AML-193 (cell line): ENCODE measurements at places on chromosomes 11 and 22.

DNA sequence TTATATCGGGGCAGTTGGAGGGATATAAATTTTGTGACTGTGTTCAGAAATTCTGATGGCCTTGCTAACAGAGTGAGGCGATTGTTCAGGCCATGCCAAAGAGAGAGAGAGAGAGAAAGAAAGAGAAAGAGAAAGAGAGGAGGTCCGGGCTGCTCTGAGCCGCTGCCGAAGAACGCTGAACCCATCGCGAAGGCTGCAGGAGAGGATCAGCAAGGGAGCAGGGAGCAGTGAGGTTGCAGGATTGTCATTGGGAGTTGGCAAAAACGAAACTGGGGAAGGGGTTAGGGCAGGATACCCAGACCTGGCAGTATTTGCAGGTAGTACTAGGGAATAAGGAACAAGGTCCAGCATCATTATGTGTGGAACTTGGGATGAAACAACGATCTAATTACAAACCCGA is 537.1 kb downstream of the INSC start:
- no peak for DNase-seq

GRCh38 chr22:21929253-21929652 is 23.4 kb downstream of the PPM1F start:
- DNase-seq: no peak

DNA sequence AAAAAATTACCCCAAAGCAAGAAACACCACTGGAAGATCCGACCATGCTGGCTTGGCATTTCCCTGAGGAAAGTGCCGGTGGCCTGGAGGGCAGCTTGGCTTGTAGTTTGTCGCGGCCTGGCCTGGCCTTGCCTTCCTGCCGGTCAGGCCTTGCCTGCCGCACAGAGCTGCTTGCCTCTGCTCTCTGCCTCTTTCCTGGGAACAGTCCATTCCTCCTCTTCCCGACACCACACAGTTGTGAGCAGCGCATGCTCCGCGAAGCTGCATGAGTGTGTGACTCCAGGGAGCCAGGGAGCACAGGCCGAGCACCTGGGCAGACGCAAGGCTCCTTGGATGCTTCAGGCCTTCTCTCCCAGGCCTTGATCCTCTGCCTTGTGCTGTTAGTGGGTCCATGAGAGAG is 19.8 kb downstream of the CTTN start:
- no peak for DNase-seq

DNA sequence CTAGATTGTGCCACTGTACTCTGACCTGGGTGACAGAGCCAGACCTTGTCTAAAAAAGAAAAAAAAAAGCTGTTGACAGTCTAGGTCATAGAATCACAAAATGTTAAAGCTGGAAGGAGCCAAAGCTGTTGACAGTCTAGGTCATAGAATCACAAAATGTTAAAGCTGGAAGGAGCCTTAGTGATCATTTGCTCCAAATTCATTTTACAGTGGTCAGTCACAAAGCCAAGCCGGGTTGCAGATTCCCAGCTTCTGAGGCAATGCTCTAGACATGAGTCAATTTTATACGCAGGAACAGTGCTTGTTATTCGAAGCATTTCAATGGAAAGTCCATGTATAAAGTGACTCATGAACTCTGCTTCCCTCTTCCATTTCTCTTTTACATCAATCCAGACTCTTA is 47.4 kb downstream of the SYT13 start:
- no peak for DNase-seq

- DNase-seq: no peak
Observed at GRCh38 chr22:41841085-41841712, 8.3 kb downstream of the SREBF2 start.

DNA sequence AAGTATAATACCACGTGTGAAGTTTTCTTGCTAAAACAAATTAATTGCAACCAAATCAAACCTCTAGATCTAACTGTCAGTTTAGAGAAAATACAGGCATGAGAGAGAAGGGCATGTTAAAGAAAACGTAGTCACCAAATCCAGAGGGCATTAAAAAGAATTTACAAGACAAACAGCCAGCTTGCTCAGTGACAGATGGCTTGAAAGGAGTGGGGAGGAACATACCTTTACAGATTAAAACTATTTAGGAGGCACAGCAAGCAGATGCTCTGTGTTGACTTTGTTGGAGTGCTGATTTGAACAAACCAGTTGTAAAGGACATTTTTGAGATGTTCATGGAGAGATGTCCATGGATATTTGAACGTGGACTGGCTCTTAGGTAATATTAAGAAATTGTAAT is 96.9 kb downstream of the ATXN10 start:
- DNase-seq: no peak

DNA sequence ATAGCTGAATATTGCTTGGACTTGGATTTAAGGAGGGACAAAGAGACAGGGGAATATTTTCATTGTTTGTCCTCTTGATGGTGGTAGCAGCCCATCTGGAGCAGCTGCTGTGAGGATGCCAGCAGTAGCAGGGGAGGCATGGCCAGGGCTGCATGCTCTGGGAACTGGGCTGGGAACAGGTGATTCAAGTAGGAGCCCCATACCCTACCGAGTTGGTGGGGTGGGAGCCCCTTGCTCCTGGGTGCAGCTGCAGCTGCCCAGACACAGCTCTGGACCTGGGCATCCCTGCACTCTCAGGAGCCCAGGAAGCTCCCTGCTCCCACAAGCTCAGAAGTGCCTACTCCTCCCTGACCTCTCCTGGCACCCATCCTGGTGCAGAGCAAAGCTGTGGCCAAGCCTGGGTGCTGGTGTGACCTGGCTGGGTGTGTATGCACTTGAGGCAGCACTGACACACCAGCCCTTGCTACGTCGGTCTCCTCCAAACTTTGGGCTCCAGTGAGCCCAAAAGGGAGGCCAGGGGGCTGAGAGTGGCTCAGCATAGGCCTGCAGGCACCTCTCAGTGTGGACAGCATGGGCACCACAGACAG is 341.8 kb upstream of the CCDC179 start:
- DNase-seq: no peak

- DNase-seq: no peak
Observed at GRCh38 chr11:7579361-7579791, 65.6 kb downstream of the PPFIBP2 start.

DNA sequence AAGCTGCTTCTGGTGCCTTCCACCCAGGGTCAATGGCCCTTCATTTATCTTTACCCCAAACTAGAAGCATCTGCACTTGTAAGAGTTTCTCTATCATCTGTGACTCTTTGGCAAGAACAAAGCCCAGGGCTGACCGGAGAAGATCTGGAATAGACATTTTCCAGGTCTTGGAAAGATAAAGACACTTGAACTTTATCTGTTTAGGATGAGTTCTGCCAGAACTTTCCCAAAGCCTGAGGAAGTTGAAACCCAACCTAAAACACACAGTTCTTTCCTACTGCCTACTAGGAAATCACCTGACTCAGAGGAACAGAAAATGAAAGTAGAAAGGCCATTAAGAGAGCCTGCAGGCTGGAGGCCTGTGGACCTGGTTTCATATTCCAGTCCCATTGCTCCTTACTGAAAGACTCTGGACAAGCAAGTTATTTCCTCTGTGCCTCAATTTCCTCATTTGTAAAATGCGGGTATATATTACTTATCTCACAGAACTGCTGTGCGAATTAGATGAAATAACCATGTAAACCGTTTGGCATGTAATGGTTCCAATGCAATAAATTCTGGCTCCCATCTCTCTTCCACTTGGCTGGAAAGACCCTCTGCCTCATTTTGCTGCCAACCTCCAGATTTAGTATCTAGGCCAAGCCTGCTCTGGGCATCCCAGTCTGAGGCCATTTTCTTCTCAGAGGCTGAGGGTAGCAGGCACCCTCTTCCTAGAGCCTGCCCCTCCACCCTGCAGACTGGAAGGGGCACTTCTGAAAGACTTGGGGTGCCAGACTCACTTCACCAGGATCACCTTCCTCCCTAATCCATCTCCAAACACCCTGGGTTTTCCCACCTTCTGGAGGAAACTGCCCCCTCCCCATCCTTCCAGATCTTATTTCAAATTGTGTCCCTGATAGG is 1.2 kb downstream of the UBE2L6 start:
- DNase-seq: peak; percentile 59

DNA sequence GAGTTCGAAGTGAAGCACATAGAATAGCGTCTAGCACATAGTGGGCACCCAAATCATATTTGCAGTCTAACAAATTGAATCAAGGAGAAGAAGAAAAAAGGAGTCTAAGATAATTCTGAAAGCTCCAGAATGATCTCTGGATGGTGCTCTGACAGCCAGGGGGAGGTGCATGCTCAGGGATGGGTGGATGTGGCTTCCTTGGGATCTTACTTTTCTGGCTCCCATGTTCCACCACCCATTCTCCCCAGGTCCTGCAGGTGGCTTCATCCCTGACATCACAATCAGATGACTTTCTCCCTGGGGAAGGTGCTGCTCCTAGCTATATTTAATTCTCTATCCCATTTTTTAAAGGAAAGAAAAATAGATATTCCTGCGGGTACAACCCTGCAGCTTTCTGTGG is 381.9 kb downstream of the CADM1 start:
- no peak for DNase-seq

DNA sequence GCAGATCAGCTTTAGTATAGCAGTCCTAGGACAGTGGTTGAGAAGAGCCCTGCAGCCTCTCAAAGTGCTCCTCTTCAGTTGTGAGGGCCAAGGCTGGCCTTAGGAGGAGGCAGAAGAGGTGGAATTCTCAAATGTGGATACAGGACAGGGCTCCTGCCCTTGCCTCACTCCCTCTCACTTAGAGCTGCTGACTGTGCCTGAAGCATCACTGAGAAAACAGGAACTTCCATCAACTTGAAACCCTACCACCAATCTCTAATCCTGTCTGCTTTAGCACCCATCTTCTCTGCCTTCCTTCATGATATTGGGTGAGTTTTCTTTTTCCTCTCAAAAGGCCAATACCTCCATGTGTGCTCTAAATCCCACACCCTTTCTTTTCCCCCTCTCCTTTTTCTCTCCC is 14.4 kb upstream of the UCP3 start:
- DNase-seq: no peak

GRCh38 chr11:8766043-8766987 is 83.7 kb downstream of the RPL27A start:
- no peak for DNase-seq

- no peak for DNase-seq
Observed at GRCh38 chr11:75198278-75198973, 42.1 kb upstream of the TPBGL start.

DNA sequence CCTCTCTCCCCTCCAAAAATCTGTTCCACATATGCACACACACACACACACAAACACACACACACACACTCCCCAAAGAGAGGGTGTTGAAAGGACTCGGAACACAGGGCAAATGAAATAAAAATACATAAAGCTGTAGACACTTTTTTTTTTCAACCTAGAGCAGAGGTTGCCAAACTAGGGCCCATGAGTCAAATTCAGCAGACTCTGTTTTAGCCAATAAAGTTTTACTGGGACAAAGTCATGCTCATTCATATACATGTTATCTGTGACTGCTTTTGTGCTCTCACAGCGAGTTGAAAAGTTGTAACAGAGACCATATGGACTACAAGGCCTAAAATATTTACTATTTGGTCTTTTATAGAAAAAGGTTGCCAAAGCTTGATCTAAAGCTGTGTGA is 8.9 kb downstream of the IMMP1L start:
- no peak for DNase-seq

- DNase-seq: no peak
Observed at GRCh38 chr11:120929090-120929489, 94.8 kb upstream of the TBCEL start.

DNA sequence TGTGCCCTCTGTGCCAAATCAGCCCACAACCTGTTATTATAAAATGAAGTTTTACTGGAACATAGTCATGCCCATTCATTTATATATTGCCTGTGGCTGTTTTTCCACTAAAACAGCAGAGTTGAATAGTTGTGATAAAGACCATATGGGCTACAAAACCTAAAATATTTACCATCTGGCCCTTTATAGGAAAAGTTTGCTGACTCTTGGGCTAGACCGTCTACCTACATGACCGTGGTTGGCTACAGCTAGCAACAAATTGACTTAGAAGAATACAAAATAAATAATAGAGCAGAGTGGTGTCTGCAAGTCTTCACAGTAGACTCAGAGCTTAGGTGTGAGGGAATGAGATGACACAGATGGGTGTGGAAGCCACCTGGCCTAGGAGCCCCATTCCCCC is 11.2 kb upstream of the IL18BP start:
- no peak for DNase-seq

DNA sequence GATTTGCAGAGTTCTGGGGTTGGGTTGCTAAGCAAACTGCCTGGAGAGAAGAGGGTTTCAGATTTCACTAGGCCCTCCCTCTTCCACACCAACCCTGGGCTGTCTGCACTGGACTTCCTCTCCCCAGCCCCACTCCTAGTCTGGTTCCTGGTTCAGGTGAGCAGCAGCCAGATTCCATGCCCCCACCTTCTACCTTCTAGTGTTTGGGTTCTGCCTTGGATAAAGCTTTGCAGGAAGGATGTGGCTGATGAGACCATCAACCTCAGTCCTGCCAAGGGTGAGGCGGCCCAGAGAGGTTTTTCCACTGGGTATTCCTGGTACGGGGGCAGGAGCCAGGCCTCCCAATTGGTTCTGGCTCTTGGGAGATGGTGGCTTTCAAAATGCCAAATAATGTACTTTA is 68.3 kb downstream of the BCR start:
- DNase-seq: no peak

DNA sequence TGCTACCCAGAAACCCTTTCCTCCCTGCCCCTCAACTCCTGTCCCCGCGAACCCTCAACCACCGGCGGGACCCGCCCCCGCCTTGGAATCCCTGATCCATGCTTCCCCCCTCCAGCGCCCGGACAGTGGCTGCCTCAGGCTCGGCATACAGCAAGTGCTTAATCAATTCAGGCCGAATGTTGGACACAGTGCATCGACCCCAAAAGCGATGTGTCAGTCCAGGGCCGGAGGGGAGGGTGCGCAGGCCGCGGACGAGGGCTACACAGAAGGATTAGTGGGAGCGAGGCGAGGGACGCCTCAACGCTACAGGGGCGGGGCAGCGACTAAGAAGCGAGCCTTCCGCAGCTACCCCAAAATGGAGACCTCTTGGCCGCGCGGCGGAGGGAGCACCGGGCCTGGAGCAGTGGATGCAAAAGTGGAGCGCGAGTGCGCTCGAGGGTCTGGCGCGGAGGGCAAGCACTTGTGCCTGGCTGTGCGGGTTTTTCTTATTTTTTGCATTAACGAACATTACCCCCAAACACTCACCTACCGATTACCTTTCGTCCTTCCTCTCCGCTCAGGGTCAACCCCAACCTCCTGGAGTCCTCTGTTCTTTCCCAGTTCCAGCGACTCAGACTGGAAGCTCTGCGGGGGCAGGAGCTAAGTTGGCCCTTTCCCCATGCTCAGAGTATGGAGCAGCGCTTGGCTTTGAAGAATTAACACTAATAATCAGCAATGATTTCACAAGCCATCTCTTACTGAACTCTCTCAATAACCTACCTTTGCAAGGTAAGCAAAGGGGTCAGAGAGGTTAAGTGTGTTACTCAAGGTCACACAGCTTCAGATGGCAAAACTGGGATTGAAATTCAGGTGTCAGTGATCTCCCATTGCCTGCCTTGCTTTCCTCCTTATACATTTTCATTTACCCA is 30.0 kb upstream of the WNT11 start:
- DNase-seq: peak; percentile 60

DNA sequence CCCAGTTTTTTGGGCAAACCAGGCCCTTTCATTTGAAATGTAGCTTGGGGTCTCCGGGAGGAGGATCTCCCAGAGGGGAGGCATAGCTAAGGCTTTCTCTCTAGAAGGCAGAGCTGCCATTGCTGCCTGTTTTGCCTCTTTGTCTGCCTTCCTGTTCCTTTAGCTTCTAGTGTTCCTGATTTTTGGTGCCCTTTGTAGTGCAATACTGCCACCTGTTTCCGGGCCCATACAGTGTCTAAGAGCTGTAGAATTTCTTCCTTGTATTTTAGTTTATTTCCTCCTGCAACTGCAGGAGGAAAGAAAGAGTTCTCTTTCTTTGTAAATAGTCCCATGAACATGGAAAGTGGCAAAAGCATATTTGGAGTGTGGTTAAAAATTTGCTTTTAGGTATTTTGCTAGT is 19.3 kb upstream of the GLYATL1 start:
- DNase-seq: peak; percentile 26

GRCh38 chr11:125625225-125625629 is 264 bp downstream of the CHEK1 start:
- DNase-seq: peak; percentile 9
